GM23338 (cell line): ENCODE measurements at places on chromosomes 13 and 19.

- peak; percentile 99 for DNase-seq
Observed at GRCh38 chr19:47447470-47448359, 24.0 kb downstream of the SLC8A2 start.

GRCh38 chr13:33322965-33323668 lies 37.6 kb upstream of the STARD13 start:
- no peak for DNase-seq

DNA sequence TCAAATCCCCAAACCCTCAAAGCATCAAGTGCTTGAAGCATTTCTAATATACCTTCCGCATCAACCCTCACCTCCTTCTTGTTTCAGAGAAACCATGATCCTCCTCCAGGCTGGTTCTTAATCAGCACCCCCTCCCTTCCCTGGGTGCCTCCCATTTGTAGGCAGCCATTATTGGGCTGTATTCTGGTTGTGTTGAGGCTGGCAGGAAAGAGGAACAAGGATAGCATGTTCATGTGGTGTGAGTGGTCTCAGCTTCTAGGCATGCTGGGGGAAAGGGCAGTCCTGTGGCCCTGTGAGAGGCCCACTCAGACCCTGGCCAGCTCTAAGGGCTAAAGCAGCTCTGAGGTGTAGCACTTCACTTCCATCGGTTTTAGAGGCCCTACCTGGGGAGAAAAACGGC lies 18.9 kb upstream of the TRIM13 start:
- DNase-seq: no peak

DNA sequence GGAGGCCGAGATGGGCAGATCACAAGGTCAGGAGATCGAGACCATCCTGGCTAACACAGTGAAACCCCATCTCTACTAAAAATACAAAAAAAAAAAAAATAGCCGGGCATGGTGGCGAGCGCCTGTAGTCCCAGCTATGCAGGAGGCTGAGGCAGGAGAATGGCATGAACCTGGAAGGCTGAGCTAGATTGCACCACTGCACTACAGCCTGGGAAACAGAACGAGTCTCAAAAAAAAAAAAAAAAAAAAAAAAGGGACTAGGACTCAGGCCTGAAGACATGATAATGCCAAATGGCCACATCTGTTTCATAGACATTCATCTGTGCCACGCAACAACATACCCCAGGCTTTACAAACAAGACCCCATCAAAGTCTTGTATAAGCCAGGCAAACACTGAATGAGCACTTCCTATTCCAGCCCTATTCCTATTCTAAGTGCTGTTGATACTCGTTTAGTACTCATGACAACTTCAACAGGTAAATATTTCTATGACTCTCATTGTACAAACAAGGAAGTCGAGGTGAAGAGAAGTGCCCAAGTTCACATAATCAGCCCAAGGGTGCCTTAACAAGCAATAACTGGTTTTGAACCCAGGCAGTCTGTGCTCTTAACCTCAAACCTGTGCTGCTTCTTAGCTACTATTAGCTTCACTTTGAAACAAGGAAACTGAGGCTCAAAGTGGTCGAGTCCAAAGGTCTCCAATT lies 1.7 kb downstream of the B9D2 start:
- no peak for DNase-seq

- no peak for DNase-seq
Observed at GRCh38 chr19:952049-952679, 26.3 kb downstream of the ARID3A start.

GRCh38 chr13:20702915-20703779 lies at the start of gene IL17D:
IL17D (plus strand) TSS chr13:20703699; CDS start chr13:20704002, 303 bp downstream.
- DNase-seq: peak; percentile 48

DNA sequence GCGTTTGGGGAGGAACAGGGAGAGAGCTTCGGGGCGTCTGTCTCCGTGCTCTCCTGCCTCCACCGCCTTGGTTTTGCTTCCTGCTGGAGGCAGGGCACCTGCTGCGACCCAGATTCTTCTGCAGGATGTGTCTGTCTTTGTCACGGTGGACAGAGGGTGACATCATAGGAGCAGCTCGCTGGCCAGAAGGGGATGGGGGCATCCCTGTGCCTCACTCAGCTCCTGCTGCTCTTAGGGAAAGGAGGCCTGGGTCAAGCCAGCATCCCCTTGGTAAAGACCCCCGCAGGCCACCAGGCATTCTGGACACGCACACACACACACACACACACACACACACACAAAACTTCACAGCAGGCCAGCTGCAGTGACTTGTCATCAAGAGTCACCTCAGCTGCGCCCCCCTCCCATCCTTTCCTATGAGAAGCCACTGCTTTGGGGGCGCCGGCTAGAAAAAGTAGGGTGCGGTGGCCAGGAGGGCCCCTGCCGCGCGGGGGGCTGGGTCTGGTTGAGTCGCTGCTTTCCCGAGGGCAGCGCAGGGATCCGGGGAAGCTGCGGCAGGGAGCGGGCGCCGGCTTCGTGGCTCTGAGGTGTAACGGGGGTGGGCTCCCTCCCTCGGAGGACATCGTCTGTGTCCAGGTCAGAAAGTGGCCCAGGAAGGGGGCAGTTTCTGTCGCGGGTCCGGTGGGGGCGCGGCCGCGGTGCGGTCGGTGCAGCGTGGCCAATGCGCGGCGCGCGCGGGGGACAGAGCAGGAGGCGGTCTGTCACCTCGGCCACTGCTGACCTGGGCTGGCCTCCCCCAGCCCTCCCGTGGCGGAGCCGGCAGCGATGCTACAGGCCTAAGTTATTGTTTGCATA lies 15.8 kb upstream of the NPAS1 start:
- DNase-seq: no peak

GRCh38 chr19:33661336-33661735 lies 39.6 kb downstream of the CHST8 start:
- no peak for DNase-seq
